ENCODE measurements at places on chromosomes 5 and 9.

DNA sequence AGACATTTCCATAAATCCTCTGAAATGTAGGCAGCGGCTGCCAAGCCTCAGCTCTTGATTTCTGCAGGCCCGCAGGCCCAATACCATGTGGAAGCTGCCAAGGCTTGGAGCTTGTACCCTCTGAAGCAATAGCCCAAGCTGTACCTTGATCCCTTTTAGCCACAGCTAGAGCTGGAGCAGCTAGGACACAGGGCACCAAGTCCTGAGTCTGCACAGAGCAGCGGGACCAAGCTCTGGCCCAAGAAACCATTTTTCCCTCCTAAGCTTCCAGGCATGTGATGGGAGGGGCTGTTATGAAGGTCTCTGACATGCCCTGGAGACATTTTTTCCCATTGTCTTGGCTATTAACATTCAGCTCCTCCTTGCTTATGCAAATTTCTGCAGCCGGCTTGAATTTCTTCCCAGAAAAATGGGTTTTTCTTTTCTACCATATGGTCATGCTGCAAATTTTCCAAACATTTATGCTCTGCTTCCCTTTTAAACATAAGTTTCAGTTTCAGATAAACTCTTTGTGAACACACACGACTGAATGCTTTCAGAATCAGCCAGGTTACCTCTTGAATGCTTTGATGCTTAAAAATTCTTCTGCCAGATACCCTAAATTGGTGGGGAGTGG, 14.4 kb upstream of the ZFR start:
- no peak for DNase-seq

- DNase-seq, result no peak
Measured at GRCh38 chr5:18496041-18496440, 861.8 kb downstream of the TAF11L14 start.

GRCh38 chr5:87121304-87122150, 146.2 kb upstream of the RASA1 start:
- no peak for DNase-seq

GRCh38 chr5:150000990-150001659, 586 bp downstream of the HMGXB3 start:
- peak; percentile 76 for DNase-seq

DNA sequence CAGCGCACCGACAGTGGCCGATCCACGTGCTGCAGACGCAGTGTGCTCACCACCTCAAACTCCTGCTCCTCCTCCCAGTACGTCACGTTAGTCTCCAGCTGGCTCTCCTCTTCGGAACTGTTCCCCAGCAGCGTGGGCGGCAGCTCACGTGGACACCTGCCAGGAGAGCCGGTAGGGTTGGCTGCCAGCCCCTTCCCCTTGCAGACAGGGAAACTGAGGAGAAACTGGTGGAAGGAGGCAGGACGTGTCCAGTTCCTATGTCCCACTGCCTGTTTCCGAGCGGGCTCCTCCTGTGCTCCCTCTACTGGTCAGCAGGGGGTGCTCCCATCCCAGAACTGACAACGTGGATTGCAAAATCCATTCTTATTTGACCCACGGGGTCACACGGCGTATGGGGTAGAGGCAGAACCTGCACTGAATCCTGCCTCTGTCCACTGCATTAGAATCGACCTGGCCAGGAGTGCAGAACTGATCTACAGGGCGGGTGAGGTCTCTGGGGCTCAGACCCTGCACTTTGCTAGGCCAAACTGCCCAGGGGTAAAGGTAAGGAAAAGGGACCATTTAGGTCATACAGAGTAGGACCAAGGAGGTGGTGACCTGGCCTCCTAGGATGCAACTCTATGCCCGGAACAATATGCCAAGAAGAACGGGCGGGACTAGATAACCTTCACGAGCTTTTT, 25.7 kb downstream of the PDGFRB start:
- peak; percentile 75 for DNase-seq

GRCh38 chr5:142979636-142980035, 209.5 kb downstream of the ARHGAP26 start:
- DNase-seq, result no peak

- DNase-seq, result no peak
Measured at GRCh38 chr5:150762211-150762610, 3.4 kb upstream of the DCTN4 start.

GRCh38 chr5:150901446-150901845, 3.3 kb downstream of the ZNF300 start:
- DNase-seq, result no peak

GRCh38 chr5:91556-92263, at the start of gene PLEKHG4B:
PLEKHG4B (plus strand) TSS chr5:92168; CDS start chr5:92232, 64 bp downstream.
- DNase-seq, result no peak

- DNase-seq, result no peak
Measured at GRCh38 chr9:120541921-120542320, 38.0 kb downstream of the CDK5RAP2 start.

GRCh38 chr9:128321879-128322403, 306 bp downstream of the TRUB2 start:
- no peak for DNase-seq

- no peak for DNase-seq
Measured at GRCh38 chr9:89471390-89471789, 26.5 kb downstream of the SEMA4D start.

DNA sequence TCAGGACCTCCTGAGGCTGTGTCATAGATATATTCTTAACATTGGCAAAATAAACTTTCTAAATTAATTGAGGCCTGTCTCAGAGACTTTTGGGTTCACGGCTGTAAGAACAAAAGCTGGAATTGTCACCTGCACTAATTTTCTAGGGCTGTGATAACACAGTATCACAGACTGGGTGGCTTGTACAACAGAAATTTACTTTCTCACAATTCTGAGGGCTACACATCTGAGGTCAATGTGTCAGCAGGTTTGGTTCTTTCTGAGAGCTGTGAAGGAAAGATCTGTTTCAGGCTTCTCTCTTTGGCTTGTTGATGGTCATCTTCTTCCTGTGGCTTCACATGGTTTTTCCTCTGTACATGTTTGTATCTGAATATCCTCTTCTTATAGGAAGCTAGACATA, 29.2 kb upstream of the NFIL3 start:
- DNase-seq, result no peak

DNA sequence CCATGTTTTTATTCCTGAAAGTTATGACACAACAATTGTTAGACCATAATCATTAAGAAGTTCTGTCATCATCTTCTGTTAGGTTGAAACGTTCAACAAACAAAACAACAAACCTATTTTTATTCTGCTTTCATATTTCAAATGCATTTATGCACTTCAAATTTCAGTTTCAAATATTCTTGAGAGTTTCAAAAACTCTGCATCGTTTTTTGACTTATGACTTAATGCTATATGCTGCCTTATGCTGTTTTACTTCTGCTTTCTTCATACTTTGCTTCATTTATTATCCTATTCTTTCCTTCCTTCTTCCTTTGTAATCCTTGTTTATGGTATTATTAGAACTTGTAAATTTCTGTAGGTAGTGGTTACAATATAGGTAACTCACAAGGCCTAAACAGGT, 95.0 kb downstream of the PCSK1 start:
- DNase-seq, result no peak

GRCh38 chr5:121968910-121969607, 7.3 kb downstream of the SRFBP1 start:
- DNase-seq, result no peak

DNA sequence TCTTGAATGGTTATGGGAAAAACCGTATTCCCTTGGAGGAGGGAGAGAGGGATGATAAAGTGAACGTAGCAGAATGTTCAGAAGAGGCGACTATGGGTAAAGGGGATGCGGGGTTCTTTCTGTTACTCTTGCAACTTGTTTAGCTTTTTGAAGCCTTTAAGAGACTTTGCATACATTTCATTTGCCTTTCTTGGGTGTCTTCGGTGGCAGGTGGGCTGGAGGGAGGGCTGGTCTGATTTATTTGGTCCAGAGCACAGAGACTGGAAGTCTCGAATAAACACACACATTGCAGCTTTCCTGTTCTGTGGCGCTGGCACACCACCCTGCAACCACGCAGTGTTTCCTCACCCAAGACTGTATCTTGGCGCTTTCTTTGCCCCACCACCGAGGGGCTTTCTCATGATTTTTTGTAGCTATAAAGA, 23.2 kb downstream of the TTF1 start:
- no peak for DNase-seq

DNA sequence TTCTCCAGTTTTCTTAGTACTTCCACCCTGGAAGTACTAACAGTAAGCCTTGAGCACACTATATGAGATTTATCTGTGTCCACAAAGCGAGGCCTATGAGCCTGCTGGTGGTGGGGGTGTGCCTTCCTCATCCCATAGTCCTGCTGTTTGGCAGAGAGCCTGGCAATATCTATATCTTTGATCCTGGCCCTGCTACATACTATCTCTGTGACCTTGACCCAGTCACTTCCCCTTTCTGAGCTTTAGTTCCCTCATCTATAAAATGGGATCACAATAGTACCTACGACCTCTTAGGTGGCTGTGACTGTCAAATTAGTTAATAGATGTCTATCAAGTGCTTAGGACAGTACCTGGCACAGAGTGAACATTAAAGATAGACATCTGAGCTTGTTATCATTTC, 114.6 kb upstream of the SAP30L start:
- DNase-seq, result no peak

DNA sequence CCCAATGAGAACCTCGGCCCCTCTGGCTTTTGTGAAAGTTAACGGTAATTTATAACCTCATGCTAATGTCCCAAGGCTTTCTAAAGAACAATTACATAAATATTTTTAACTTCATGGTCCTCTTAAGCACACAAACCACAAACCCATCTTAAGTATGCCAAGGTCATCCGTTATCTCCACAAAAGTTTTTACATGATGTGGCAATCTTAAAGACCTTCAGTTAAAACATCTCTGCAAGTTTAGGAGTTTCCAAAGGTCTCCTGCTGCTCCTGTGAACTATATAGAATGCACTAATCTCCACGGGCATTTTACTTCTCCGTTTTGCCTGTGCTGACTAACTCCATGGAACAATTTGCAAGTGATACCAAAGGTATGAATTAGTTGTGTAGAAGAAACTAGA, 228.2 kb downstream of the TLE1 start:
- no peak for DNase-seq

GRCh38 chr9:69218166-69218565, 44.1 kb downstream of the TJP2 start:
- no peak for DNase-seq

DNA sequence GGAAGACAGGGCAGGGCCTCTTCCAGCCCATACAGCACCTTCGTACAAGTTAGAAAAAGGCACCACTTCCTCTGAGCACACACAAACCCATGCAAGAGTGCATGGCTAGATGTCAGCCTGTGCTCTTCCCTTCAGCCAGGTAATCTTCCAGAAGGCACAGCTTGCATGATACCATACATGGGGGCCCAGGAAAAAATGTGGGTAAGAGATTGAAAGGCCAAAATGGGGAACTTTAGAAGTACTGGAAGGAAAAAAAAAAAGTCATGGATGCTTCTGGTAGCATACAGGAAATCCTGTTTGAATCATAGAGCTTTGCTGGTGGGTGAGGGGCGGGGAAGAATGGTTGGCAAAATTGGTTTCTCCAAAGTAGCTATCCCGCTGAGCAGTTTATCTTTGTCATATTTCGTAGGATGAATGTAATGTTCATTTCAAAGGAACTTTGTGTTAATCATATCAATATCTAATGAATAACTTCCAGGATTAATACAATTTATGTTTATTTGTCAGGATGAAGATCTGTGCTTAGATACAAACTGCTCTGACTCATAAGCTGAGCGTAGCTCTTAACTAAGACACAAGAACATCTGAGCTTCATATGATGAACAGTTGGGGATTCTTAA, 78.2 kb upstream of the MAP3K1 start:
- no peak for DNase-seq

DNA sequence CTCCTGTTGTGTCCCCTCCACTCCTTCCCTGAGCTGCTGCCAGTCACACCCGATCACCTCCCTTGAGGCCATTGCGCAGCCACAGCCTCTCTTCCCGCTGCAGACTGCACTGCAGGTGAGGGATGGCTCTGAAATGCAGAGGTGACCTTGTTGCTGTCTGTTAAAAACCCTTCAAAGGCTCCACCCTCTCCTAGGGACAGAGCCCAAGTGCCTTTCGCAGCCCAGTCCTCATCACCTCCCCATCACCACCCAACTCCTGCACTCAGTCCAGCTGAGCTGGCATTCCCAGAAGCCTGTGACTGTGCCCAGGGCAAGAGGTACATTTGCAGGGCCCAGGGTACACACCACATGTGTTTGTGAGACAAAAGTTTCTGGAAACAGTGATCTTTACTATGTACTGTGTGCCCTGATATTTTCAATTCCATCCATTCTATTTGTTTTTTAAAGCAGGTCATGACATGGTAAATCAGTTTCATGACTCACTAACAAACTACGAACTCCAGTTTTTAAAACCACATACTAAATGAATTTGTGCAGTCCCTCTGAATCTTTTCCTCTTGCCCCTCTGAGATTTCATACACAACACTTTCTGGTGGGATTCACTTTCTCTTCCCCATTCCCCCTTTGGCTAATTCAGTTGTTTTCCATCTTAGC, 73.0 kb upstream of the SPOCK1 start:
- no peak for DNase-seq

- no peak for DNase-seq
Measured at GRCh38 chr9:124220946-124221451, 36.8 kb upstream of the NEK6 start.

GRCh38 chr9:104108315-104108714, 14.2 kb downstream of the SMC2 start:
- no peak for DNase-seq

- DNase-seq, result no peak
Measured at GRCh38 chr9:105218673-105219072, 25.8 kb upstream of the SLC44A1 start.

GRCh38 chr5:16784088-16784487, 152.0 kb downstream of the MYO10 start:
- no peak for DNase-seq

GRCh38 chr5:79585116-79585515, 27.1 kb upstream of the TENT2 start:
- DNase-seq, result no peak

- no peak for DNase-seq
Measured at GRCh38 chr5:362978-363765, 41.7 kb downstream of the AHRR start.

DNA sequence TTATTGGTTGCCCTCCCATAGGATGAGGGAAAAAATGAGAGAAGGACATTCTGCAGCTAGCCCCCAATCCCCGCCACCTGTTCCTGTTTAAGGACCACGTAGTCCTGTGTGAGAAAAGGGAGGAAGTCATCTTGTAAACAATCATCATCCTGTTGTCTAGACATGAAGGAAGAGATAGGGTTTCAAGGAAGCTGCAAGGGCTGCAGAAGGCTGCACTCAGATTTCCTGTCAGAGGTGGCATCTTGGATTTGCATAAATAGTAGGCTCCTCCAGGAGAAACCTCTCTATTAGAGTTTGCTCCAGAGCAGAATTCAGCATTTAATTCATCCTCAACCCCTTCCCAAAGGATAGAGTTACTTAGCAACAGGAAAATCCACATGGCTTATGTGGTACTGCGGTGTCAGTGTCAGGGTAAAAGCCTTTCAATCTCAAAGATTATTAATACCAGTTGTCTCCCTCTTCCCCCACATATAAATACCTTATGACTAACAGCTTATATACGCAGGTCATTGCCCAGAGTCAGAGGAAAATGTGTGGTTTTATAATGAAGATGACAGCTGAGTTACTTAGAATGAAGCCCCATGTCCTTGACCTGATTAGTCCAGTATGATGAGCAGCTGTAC, 4.6 kb upstream of the DNAJC18 start:
- DNase-seq, result no peak
